Ascending aorta (tissue), 2 donors: ENCODE measurements at places on chromosomes 1 and 21. TPM values are rescaled to one million over a fixed set of nuclear protein-coding genes. Genes with fewer than 3 reads are reported as not detected.

DNA sequence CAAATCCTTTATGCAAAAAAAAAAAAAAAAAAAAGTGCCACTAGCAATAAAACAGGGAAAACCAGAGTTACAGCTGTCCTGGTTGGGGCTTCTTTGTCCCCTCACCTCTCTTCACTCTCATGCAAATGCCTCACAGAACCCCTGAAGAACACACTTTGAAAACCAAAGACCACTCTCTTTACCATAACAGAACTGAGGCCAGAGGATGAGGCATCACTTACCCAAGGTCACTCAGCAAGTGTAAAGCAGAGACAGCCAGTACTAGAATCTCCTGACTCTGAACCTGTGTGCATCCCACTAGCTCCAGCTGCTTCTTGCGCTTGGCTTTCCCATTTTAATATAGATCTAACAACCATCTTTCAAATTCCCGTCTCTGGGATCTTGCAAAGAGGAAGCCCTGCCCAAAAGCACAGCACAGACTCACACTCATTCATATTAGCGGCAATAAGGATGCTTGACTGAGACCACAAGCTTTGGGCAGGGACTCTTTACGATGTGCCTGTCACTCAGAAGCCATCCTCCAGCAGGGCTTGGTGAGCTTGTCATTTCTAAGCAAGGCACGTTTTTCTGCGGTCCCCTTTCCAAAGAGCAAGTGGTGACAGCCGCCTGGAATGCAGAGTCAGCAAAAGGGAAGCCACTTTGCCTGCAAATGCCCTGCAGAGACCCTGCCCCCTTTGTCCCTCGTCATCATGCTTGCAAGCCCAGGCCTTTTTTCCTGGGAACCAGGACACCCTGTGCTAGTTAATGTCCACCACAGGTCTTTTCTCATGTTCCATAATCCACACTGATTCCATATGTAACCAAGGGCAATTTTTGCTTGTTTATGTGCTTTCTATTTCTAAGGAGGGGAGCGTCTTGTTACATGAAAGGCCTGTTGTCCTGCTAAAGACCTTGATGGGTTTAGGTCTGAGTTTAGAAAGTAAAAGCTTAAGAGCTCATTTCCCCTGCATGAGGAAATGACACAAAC is 76.5 kb upstream of the NFIA start:
- no peak for DNase-seq
- H3K4me3 ChIP-seq = no peak overlapping the region
- H3K36me3 ChIP-seq = no peaks in the 10 kb centered on the region
- no peaks in the 10 kb centered on the region for H3K27me3 ChIP-seq

Gene ADCY10
- total RNA-seq = 1.9 TPM

GRCh38 chr1:239566074-239566473 is 179.7 kb downstream of the CHRM3 start:
- no peak overlapping the region for H3K27ac ChIP-seq
- H3K4me3 ChIP-seq = no peak overlapping the region
- H3K27me3 ChIP-seq = no peaks in the 10 kb centered on the region
- H3K36me3 ChIP-seq = no peaks in the 10 kb centered on the region
- no peak for DNase-seq

GRCh38 chr21:35424122-35424521 is 375.0 kb upstream of the RUNX1 start:
- H3K4me1 ChIP-seq = no peaks in the 10 kb centered on the region
- H3K36me3 ChIP-seq = no peaks in the 10 kb centered on the region
- no peak overlapping the region for H3K4me3 ChIP-seq

- H3K36me3 ChIP-seq = no peaks in the 10 kb centered on the region
- H3K27ac ChIP-seq = no peak overlapping the region
- peaks cover 37% of the 10 kb centered on the region for H3K27me3 ChIP-seq
- H3K4me3 ChIP-seq = no peak overlapping the region
- peaks cover 10% of the 10 kb centered on the region for H3K4me1 ChIP-seq
Observed at GRCh38 chr1:6423321-6423999, 1.1 kb upstream of the ESPN start.

DNA sequence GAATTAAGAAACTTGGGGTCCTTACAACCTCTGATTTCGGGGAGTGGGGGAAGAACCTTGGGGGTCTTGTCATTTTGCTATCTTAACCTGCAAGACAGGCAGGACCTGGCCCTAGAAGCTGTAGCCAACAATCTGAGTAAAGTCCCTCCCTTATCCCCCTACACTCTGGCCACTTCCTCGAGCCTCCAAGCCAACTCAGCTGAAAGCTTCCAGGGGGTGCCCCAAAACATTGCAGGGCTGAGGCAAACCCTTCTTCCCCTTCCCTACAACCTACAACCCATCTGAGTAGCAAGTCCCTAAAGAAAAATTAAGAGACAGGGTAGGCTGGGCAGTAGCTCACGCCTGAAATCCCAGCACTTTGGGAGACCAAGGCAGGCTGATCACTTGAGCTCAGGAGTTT is 5.0 kb downstream of the CERS2 start:
- H3K36me3 ChIP-seq = peaks cover 46% of the 10 kb centered on the region
- no peaks in the 10 kb centered on the region for H3K27me3 ChIP-seq
- no peak for DNase-seq
- H3K4me3 ChIP-seq = no peak overlapping the region
- H3K4me1 ChIP-seq = peaks cover 37% of the 10 kb centered on the region
- no peak overlapping the region for H3K27ac ChIP-seq
